ENCODE measurements at places on chromosomes 2 and 18.
A peak's percentile ranks its signal among the peaks of the same experiment; 100 is the strongest.

GRCh38 chr2:44974064-44974715 lies 32.7 kb downstream of the SIX3 start:
- DNase-seq, result peak; percentile 17

- DNase-seq, result no peak
These were observed 32.3 kb upstream of the NEB start for GRCh38 chr2:151766437-151767153.

GRCh38 chr2:240411261-240412160 lies 24.0 kb upstream of the GPC1 start:
- no peak for DNase-seq

- DNase-seq, result peak; percentile 84
These were observed at the start of gene SPTBN1 for GRCh38 chr2:54455563-54456361. Gene SPTBN1 (plus strand): TSS chr2:54456327. CDS start chr2:54526419, 70,092 bp downstream.

DNA sequence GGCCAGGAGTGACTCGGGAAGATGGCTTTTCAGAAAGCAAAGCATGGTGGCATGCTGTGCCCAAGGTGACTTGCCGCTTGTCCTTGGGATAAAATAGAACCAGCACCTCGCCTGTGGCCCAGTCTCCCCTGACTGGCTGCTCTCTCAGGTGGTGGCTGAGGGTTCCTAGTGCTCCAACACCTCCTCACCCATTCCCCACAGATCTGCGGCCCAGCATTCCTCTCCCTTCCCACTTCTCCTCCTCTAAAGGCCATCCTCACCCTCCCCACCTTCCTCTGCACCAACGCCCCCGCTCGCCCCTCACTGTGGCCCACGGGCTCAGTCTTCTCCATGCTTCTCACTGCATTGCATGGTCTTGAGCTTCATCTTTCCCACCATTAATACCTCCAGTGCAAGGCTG lies 132.4 kb downstream of the PXDN start:
- no peak for DNase-seq

DNA sequence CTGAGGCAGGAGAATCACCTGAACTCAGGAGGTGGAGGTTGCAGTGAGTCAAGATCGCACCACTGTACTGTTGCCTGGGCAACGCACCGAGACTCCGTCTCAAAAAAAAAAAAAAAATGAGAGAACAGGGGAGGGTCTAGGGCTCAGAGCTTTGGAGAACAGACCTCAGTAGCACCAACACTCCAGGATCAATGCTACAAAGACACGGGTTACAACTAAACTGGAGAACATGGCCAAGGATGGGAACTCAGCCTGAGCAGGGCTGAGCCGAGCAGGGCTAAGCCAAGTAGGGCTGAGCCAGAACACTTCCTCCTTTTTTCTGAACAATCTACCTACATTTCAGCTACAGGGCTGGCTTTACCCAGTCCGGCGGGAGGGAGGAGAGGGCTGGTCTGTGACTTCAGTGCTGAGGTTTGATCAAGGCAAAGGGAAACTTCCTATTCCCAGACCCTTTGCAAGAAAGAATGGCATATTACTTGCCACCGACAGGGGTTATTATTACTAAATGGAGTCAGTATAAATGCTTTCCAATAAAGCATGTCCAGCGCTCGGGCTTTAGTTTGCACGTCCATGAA lies 2.9 kb upstream of the CASP8 start:
- DNase-seq, result no peak

GRCh38 chr2:207416111-207416510 lies 113.7 kb upstream of the CREB1 start:
- DNase-seq, result no peak

DNA sequence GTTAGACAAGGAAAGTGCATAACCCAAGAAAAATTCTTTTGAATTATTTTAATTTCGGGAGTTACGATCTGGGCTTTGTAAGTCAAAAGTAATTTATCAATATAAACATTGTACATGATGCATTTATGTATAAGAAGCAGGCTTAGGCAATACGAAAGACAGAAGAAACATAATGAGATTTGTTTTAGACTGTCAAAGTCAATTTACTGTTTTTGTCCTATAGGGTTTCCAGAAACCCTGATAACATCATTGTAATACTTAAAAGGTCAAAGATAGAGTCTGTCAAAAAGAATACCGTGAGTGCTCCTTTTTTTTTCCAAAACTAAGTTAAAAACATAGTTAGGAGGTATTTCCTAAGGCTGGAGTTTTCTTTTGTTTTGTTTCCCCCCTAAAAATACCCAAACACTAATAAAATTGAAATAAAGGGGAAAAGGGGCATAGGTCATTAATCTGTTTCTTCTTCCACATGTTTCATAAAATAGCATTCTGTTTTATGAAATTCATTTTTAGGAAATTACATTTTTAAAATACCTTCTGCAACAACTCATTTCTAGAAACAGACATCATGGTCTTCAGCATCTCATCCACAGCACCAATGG lies 16.1 kb downstream of the C1D start:
- no peak for DNase-seq

DNA sequence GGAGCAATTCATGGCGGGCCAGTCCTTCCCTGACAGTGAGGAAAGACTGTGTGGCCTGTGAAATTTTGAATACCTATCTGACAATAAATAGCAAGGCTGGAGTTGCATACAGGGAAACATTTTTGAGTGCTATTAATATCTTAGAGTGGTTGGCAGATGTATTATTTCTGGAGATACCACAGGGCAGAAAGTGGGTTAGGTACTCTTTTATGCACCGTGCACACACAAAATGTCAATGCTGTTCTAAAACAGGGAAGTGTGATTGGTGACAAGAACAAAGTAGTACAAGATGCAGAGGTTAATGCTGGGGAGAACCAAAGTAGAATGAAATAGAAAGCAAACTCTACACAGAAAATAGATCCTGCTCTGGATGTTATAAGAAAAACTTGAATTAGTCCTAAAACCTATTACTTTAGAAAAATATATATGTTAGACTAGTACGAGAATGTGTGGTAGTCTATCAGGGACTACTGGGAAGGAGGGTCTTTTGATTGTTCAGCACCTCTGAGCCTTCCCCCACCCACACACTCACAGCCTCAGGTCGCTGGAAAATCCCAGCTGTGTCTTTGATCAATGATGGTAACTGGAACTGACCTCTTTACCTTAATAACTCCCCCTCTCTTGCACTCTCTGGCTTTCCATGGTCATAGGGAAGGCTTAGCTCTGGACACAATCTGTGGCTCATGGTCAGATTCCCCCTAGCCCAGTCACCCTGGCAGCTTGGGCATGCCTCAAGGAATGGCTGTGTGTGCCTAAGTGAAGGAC lies 58.2 kb downstream of the SERPINB8 start:
- no peak for DNase-seq

DNA sequence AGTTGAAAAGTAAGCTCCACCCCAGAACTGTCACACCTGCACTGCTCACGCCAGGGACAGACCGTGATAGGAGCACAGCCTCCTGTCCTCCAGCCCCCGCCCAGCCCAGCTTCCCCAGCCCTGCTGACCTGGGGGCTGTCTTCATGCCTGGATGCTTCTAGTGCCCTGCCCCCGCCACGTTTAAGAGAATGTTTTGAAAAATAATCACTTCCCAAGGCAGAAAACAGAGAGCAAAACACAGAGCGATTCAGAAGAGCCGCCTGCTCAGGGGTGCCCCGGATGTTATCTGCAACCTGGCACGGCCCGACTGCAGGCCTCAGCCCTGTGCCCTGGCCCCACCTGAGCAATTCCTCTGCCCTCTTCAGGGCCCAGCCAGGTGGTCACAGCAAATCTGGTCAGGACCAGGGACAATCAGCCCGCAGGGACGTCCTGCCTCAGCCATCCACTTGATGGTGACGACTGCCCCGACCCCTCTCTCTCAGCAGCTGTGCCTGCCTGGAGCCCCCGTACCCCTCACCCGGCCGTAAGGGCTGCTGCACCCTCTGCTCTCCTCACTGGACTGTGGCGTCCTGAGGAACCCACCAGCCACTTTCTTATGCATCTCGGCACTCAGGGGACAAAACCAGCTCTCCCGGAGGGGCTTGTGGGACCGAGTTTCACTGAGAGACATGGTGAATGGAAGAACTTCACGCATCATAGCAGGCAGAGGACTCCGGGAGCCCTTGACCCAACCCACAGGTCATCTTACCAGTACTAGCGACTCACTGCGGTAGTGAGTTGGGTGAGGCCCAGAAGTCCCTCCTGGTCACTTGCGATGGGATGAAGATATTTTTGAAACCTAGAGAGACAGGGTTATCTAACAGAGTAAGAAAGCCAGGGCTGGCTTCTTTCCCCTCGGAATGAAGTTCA lies 30.2 kb downstream of the ADI1 start:
- DNase-seq, result no peak

- DNase-seq, result no peak
These were observed 17.1 kb downstream of the POLR2D start for GRCh38 chr2:127840893-127841292.

DNA sequence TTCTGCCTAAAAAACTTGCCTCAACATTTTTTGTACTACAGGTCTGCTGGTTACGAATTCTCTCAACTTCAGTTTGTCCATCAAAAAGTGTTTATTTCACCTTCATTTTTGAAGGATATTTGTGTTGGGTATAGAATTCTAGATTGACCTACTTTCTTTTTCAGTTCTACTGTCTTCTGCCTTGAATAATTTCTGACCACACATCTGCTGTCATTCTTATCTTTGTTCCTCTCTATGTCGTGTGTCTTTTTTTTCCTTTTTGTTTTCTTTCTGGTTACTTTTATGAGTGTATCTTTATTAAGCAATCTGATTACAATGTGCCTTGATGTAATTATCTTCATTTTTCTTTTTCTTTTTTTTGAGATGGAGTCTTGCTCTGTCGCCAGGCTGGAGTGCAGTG lies 25.3 kb downstream of the ADCY3 start:
- no peak for DNase-seq

GRCh38 chr2:172113617-172114016 lies 10.9 kb upstream of the DLX2 start:
- DNase-seq, result no peak

DNA sequence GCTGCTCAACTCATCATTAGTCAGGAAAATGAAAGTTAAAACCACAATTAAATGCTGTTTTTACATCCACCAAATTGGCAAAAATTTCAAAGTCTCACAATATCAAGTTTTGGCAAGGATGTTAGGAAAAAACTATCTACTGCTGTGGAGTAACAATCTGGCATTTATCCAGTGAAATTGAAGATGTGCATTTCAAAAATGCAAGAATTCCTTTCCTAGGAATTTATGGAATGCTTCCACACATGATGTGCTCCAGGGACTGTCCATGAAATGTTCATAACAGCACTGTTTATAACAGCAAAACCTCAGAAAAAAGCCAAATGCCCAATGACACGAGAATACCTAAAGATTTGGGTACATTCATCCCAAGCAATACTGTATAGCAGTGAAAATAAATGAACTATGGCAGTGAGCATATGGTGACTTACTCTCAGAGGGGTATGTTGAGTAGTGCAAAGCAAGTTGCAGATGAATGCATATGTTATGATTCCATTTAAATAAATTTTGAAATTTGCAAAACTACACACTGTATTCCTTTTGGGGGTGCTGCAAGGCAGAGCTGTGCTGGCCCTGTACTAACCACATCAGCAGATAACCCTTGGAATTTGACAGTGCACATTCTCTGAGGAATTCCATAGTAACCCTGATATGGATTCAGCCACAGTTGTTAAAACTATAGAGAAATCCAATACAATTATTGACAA lies 41.3 kb upstream of the GYPC start:
- DNase-seq, result no peak

GRCh38 chr18:35247412-35248249 lies 6.8 kb downstream of the ZNF397 start:
- no peak for DNase-seq

GRCh38 chr2:20509301-20509769 lies 62.5 kb downstream of the RHOB start:
- DNase-seq, result no peak
